Activated CD4-positive, alpha-beta T cell treated with anti-CD3 and anti-CD28 coated beads for 48 hours (primary cell): ENCODE measurements at places on chromosomes 7 and 10.

DNA sequence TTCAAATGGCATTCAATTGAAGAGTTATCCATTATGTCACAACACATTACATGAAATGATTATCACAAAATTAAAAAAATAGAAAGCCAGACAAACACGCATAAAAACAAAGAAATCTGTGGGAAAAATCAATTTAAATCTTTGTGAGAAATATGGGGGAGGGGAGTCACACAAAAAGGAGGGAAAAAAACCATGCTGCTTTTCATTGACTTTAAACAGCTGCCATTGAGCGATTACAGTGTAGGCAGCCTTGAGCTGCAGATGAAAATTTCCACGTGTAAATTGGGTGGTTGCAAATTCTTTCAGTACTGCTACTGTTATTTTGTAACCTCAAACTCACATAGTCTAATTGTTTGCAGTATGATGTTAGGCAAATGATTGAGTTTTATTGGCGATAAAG, 889.9 kb upstream of the PHF14 start:
- no peak for DNase-seq

DNA sequence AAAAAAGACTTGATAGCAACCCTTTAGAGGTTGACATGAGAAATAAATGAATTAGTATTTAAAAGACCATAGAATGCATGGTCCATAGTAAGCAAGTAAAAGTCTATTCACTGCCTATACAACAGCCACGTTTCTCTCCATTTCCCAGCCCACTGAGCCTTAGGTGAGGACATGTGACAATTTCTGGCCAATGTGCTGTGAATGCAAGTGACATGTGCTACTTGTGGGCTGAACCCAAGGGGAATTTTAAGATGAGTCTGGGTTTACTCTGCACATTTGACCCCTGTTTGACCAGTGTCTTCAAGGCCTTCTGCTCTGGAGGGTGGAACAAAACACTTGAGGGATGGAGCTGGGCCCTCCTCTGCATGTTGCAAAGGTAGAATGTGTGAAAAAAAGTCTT, 384.4 kb upstream of the KLF6 start:
- DNase-seq: no peak

DNA sequence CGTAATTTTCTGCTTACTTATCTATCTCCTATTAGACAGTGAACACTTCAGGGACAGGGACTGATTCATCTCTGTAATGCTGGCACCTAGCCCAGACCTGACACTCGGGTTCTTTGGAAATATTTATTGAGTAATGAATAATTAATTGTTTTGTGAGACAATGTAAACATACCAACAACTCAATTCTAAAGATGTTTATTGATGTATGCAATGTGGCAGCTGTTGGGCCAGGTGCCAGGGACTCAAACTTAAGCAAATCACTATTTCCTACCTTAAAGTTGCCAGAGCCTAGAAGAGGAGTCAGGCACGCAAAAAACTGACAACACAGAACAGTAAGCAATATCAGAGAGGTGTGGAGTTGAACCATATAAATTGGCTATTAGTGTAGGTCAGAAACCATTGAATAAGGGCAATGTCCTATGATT, 63.6 kb upstream of the BMPER start:
- DNase-seq: no peak

DNA sequence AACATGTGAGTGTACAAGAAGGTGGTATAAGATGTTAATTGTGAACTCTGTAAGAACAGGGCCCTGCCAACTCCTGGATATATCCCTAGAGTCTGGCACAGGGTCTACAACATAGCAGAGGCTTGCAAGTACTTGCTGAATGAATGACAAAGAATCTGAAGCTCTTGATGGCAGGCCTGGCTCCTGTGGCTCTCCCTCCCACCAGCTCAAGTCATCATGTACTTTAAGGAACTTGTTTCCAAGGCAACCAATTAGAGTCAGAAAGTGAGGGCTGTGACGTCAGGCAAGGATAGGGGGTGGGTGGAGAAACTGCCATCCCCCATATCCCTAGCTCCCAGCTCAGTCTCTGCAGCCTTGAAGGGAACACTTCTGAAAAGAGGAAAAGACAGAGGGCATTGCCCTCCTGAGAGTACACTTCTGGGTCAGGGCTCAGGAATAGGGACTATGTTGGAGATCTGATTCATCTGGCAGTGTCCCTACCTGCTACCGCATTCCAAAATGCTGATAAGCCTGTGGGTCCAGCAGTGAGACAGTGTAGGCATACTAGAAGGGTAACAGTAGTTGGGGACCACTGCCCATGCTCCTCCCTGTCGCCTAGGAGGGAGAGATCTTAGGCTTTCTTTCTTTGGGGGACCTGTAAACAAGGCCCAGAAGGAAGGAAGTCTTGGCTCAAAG, 34.6 kb upstream of the BTRC start:
- no peak for DNase-seq

DNA sequence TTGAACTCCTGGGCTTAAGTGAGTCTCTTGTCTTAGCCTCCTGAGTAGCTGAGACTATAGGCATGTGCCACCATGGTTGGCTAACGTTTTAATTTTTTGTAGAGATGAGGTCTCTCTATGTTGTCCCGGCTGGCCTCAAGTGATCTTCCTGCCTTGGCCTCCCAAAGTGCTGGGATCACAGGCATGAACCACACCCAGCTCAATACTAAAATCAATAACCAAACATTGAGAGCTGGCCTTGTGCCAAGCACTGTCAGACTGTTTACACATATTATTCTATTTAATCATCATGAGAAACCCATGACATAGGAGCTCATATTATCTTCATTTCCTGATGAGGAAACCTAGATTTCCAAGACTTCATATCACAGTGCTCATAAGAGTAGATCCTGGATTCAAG, 251.2 kb downstream of the BAMBI start:
- no peak for DNase-seq

DNA sequence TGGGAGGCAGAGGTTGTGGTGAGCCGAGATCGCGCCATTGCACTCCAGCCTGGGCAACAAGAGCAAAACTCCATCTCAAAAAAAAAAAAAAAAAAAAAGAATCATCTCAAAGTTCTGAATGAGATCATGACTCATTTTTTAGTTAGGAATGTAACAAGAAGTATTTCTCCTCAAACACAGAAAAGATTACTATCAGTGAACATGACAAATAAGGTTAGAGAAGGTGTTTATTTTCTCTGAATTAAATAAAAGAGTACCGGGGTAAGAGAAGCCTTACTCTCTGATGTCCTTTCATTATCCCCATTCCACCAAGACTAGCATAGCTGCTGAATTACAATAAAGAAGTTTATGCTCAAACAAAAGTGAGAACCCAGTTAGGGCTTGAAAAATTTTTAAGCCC, 50.1 kb downstream of the IPMK start:
- no peak for DNase-seq

GRCh38 chr7:82325416-82325815, 118.2 kb downstream of the CACNA2D1 start:
- DNase-seq: no peak

- DNase-seq: no peak
Measured at GRCh38 chr10:28684157-28684985, 7.0 kb downstream of the BAMBI start.

- no peak for DNase-seq
Measured at GRCh38 chr10:1392127-1392526, 335.9 kb downstream of the WDR37 start.

DNA sequence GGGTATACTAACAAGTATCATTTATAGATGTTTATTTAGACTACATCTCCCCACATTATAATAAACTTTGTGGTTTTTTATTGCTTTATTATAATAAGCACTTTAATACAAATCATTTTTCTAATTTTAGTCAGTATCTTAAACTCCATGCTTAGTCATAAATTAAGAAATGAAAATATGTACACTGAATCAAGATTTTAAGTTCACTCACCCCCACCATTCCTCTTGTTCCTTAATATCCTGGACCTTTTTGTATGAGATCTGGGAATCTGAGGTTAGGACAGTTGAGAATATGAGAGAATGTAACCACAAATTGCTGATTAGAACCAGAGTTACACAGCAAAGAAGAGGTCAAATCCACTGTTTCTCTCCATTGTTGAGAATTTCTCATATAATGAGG, 93.6 kb upstream of the WNT16 start:
- DNase-seq: no peak

GRCh38 chr10:14971867-14972448, 12.8 kb downstream of the MEIG1 start:
- peak; percentile 56 for DNase-seq

- DNase-seq: no peak
Measured at GRCh38 chr7:30708983-30709382, 26.7 kb upstream of the CRHR2 start.

DNA sequence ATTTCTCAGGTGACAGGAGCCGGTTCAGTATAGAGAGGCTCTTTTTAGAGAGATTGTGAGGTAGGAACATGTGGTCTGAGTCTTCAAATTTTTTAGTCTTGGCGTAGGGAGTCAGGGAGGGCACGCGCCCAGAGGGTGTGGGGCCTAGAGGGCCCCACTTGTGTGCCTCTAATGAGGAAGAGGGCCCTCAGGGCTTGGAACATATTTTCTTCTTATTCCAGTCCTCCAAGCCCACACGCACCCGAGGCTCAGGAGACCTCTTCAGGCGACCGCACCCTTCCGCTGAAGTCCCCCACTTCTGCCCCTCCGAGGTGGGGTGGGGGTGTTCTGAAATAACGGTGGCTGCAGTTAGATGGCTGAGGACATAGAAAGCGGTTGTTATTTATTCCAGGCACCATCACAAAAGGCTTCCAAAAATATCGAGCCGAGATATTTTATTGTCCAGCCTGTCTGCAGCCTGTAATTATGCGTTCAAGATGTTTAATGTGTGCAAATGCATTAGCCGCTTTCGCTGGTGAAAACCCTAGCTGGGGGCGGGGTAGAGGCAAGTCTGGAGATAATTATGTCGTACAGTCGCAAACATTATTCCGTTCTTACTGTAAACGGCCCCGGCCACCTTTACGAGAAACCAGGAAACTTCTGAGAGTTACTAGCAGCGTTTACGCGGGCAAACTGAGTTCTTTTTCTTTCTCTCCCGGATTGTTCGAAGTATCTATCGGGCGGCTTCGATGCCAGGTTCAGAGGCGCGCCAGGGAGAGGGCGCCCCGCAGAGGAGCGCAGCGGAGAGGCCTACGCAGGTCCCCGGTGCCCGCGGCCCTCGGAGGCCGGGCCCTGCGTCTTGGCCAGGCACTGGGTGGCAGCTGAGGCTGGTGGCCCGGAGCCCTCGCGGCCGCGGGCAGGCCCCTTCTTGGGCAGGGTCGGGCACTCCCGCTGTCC, 12.9 kb upstream of the HOXA13 start:
- no peak for DNase-seq

GRCh38 chr7:26349005-26349915, 57.6 kb downstream of the SNX10 start:
- DNase-seq: no peak

DNA sequence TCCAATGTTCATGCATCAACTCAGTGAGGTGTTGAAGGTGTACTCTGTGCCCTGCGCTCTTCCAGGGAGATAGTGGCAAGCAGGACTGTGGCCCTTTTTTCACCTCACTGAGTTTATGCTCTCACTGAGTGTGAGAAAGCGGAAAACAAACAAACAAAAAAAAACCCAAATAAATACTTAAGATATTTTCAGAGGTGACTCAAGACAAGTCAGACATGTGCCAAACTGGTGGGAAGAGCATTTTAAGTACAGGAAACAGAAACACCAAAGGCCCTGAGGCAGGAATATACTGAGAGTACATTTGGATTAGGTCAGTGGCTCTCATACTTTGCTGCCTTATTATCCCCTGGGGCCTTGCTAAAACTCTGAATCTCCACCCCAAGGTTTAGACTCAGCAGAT, 111.9 kb upstream of the IGFBP3 start:
- DNase-seq: no peak

DNA sequence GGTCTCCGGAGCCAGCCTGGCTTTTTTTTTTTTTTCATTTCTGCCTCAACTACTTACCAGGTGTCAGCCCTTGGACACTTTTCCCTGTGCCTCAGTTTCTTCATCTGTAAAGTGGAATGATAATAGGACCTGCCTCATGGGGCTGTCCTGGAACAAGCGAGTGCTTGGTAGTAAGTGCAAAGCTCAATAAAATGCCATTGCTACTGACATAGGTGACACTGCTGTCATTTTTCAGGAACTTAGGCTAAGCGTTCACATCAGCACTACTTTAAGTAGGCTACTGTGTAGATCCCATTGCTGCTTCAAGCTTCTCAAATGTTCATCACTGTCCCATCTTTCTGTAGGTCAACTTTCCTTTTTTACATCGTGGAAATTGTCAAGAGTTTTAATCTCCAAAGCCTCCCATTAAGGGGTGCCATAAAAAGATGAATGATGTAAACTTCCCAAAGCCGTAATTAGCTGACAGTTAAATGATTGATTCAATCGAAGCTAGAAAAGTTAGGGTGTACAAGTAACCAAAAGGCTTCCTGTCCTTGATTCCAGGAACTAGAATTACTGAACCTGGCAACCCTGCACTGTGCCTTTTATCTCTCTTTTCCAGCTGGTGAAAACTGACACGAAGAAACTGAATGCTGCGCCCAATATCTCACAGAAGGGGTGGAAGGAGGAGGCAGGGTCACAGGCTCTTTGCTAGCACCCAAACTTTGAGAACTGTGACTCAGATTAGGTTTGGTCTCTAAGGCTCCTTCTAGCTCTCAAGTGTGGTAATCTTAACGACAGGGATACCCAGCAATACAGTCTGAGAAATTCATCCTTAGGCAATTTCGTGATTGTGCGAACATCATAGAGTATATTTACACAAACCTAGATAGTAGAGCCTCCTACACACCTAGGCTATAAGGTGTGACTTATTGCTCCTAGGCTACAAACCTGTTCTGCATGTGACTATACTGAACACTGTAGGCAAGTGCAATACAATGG, 861 bp upstream of the USP6NL start:
- DNase-seq: no peak
